BJ (cell line): ENCODE measurements at places on chromosomes 2 and 18.

- peak; percentile 94 for DNase-seq
These were observed 86.1 kb upstream of the CTAGE1 start for GRCh38 chr18:22503803-22504202.

DNA sequence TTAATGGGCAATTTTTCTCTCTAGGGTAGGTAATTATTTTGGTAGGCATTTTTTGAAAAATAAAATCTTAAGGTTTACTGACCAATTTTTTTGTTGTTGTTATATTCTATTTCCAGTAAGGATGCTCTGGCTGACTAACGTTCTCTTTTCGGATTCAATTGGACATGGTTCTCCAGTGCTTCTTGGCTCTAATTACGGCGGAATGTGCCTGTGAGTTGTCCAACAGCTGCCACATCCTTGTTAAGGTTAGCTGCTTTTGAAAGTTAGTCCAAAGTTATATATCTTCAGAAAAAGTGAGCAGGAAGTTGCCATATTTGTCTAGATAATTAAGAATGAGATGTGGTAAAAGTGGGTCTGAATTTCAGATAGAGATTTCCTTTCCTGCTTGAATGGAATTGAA, 45.8 kb upstream of the SMIM21 start:
- DNase-seq = no peak

- DNase-seq = no peak
These were observed 83.6 kb downstream of the FHOD3 start for GRCh38 chr18:36381075-36381474.

- no peak for DNase-seq
These were observed 680.6 kb upstream of the FANCL start for GRCh38 chr2:58921676-58922075.

GRCh38 chr2:120658042-120658769, 77.5 kb upstream of the GLI2 start:
- DNase-seq = no peak

DNA sequence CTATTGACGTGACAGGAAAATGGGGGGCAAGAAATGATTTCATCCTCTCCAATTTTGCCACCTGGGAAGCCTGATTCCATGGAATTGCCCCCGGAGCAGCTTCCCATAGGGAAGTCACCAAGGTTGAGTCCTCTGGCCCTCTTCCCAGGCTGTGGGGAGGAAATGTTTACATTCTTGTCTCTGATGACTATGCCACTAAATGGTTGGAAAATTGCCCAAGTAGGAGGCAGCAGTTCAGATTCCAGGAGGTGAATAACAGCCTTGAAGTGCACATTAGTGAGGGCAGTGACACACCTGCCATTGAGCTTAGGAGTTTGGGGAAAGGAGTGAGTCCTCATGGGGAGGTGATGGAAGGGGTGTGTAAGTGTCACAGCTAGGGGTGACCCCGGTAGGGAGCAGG, 449.2 kb upstream of the DCC start:
- no peak for DNase-seq

- no peak for DNase-seq
These were observed 621.3 kb upstream of the LRATD1 start for GRCh38 chr2:14011190-14011589.

- no peak for DNase-seq
These were observed 519 bp downstream of the TEX261 start for GRCh38 chr2:70994009-70994698.

GRCh38 chr18:41751161-41751560, 203.9 kb upstream of the PIK3C3 start:
- no peak for DNase-seq

DNA sequence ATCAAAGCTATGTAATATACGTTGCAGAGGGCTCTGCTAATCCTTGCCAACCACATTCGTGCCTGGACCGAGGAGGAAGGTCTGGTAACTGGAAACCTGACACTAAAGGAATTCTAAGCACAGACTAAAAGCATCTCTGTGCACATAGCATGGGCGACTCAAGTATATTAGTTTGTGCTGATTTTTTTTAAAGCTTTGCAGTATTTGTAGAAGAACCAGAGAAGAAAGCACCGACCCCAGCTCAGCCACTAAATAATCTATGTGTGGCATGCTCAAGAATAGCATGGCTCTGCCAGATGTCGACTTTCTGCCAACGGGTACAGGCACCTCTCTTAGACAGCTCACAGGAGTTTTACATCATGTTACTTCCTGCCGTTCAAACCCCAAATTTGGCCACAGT, 73.2 kb upstream of the NRP2 start:
- DNase-seq = no peak

DNA sequence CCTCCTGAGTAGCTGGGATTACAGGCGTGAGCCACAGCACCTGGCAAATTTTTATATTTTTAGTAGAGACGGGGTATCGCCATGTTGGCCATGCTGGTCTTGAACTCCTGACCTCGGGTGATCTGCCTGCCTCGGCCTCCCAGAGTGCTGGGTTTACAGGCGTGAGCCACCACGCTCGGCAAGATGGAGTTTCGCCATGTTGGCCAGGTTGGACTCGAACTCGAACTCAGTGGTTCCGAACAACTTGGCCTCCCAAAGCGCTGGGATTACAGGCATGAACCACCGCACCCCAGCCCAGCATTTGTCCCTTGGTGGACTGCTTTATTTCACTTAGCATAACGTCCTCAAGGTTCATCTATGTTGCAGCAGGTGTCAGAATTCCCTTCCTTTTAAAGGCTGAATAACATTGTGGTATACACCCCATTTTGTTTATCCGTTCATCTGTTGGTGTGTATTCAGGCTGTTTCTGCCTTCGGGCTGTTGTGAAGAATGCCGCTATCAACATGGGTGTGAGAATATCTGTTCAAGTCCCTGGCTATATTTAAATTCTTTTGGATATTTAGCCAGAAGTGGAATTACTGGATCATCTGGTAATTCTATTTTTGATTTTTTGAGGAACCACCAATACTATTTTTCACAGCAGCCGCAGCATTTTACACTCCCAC, 1.2 kb upstream of the CENPA start:
- DNase-seq = no peak

GRCh38 chr2:3422161-3422779, 42.8 kb downstream of the TRAPPC12 start:
- no peak for DNase-seq

GRCh38 chr18:21823848-21824247, 83.3 kb downstream of the MIB1 start:
- DNase-seq = no peak

GRCh38 chr18:63257453-63257852, 62.1 kb downstream of the BCL2 start:
- DNase-seq = no peak

DNA sequence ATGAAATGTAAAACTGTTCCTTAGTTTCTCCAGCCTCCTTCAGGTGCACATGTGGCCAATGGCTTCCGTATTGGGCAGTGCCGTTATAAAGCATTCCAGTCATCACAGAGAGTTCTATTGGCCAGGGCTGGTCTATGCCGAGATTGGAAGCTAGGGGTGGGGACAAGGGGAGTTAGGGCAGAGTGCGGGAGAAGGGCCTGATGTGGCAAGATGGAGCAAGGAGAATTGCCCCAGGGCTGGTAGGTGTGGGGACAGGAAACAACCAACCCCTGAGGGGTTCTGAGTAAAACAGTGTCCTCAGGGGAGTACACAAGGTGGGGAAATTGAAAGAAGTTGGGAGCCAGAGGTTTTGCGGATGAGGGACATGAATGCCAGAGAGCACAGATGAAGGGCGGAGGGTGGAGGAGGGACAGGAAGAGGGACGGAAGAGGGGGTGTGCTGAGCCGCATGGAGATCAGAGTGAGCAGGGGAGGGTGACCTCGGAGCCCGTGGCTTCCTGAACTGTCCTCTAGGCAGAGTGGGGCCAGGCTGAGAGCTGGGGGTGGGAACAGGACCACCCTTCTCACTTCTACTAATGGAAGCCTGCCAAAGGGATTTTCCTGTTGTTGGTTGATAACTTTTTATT, 9.1 kb upstream of the ATP6V1C2 start:
- DNase-seq = no peak

GRCh38 chr18:62526098-62527025, 3.5 kb downstream of the ZCCHC2 start:
- no peak for DNase-seq

GRCh38 chr2:23425338-23425871, 40.4 kb downstream of the KLHL29 start:
- no peak for DNase-seq

- peak; percentile 99 for DNase-seq
These were observed 17.7 kb downstream of the IWS1 start for GRCh38 chr2:127508631-127509034.

- DNase-seq = no peak
These were observed 3.5 kb downstream of the GPR75 start for GRCh38 chr2:53856272-53856671.

- no peak for DNase-seq
These were observed 7.0 kb downstream of the USP34 start for GRCh38 chr2:61463769-61464475.

DNA sequence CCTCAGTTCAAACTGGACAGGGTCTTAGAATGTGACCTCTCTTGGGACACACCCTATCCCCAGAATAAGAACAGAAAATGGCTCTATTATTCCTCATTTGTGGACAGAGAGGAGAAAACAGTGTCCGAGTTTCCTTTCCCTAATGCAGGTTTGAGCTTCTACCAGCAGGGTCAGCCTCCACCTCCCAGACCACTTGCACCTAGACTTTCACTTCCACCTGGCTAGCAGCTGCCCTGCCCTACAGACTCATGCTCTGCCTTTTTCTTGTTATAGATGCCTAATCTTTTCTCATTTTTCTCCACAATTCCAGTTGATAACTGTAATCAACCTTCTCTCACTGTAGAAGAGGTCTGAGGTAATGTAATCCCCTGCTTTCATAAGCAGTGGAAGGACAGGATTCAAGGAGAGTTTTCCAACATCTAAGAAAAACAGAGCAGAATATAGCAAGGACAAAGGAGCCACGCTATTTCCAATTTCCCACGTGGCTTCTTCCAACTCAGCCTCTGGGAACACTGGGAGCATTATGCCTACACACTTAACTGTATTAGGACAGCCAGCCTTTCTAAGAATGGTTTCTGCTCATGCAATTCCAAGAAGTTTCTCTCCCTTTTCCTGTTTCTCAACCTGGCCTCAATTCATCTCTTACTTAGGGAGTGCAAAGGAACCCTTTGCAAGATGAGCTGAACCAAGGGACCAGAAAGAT, 239.8 kb downstream of the BCL11A start:
- DNase-seq = no peak

- no peak for DNase-seq
These were observed 109.0 kb downstream of the EIPR1 start for GRCh38 chr2:3268705-3269029.

GRCh38 chr2:107602801-107603200, 223.9 kb upstream of the RGPD4 start:
- DNase-seq = no peak

- DNase-seq = no peak
These were observed 4.0 kb upstream of the FAM124B start for GRCh38 chr2:224405841-224406370.

DNA sequence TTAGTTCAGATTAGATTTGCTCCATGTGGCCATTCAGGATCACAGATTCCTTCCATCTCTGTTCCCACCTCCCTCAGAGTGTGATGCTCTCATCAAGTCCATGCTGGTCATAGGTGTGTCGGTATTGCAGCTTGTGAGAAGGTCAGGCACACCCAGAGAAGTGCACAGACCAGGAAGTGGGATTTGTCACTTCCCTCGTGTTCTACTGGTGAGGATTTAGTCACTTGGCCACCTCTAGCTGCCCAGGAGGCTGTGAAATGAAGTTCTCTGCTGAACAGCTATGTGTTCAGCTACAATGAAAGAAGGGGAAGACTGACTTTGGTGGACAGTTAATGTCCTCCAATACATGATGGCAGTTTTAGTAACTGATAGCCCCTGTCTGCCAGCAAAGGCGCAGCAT, 3.5 kb upstream of the LANCL1 start:
- no peak for DNase-seq

DNA sequence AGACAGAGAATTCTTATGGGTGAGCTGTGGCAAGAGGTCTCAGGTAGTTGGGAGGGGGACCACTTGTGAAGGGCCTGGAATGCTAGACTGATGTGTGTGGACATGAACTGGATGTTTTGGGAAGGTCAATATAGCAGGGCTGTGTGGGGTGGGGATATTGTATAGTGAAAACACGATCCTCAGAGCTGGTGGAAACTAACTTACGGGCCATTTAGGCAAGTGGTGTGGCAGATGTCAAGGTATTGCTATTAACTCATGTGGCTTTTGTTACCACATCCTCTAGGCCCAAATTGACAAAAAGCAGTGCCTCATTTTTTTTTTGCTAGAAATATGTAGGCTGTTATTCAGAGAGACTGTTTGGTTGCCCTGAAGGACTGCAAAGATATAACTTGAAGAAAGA, 8.0 kb upstream of the GALNT1 start:
- no peak for DNase-seq

DNA sequence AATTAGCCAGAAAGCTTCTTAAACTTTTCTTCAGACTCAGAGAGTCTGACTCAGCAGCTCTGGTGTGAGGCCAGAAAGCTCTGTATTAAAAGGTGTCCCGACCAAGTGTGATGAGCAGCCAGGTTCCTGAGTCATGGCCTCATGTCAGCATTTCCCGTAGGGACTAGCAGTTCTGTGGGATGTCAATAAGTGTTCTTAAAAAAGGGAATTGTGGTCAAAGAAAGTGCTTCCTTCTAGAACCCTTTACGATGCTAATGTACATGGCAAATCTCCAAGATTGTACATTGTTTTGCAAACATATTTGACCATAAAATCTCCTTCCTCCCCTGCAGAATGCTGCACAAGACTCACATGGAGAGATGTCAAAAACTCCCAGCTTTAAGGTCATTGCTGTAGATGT, 80.1 kb downstream of the PLA2R1 start:
- peak; percentile 71 for DNase-seq

- DNase-seq = no peak
These were observed 234.3 kb downstream of the LRATD1 start for GRCh38 chr2:14866736-14867352.

- DNase-seq = no peak
These were observed 146.8 kb upstream of the PID1 start for GRCh38 chr2:229417916-229418315.

DNA sequence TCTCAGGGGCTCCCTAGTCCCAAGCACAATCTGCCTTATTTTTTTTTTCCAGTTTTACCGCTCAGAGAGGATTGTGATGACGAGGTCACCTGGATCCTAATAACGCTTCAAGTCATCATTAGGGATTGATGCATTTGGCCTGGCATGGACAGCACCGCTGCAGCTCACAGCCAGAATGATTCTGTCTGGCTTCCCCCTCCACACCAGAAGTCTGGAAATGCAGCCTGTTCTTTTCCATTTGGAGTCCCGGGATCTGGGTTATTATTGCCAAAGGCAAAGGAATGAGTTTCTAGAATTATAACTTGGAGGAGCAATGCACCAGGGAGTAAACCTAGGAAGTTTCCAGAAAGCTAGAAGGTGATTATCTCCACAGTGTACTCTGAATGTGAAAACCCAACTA, 81.1 kb upstream of the TAF1B start:
- no peak for DNase-seq

- no peak for DNase-seq
These were observed 949 bp downstream of the CDC42EP3 start for GRCh38 chr2:37670378-37671008.
